ENCODE measurements at places on chromosomes 12 and 14.

DNA sequence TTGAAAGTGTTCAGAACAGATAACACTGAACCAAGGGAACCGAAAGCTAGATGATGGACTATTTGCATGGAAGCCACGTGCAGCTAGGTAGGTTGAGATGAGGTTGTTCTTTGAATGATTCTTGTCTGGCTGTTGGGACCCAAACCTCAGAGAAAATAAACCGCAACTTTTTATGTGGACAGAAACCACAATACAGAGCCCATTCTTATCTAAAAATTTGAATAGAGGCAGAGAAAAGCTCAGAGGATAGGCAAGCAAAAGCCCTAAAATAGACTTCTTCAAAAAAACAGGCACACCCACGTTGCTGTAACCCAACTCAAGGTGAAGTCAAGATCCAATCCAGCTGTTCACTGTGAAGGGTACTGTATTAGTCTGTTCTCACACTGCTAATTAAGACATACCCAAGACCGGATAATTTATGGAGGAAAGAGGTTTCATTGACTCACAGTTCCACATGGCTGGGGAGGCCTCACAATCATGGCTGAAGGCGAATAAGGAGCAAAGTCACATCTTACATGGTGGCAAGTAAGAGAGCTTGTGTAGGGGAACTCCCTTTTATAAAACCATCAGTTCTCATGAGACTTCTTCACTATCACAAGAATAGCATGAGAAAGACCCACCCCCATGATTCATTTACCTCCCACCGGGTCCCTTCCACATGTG lies 353.8 kb downstream of the AACS start:
- DNase-seq: no peak

DNA sequence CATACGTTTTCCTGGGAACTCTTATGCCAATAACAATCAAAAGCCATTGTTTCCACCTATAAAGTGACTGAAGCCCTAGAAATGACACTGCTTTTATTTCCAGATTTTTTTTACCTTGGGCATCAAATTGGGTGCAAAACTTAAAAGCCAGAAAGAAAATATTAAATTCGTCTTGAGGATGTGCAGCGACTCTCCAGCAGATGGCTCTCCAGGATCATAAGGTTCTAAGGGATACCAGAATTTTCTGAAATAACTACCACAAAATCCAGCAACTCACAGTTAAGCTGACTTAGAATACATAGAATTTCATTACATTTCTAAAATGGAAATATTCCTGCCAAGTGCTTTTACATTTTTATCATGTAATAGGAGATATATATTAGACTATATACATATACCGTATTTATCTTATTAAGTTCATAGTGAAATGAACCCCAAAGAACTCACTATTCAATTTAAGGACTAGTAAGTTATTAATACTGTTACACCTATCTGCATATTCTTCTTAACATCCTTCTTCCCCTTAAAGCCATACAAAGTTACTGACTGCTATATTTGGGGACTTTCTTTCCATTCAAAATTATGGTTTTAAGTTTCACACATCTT lies 44.0 kb downstream of the ARMH4 start:
- DNase-seq: peak; percentile 60

DNA sequence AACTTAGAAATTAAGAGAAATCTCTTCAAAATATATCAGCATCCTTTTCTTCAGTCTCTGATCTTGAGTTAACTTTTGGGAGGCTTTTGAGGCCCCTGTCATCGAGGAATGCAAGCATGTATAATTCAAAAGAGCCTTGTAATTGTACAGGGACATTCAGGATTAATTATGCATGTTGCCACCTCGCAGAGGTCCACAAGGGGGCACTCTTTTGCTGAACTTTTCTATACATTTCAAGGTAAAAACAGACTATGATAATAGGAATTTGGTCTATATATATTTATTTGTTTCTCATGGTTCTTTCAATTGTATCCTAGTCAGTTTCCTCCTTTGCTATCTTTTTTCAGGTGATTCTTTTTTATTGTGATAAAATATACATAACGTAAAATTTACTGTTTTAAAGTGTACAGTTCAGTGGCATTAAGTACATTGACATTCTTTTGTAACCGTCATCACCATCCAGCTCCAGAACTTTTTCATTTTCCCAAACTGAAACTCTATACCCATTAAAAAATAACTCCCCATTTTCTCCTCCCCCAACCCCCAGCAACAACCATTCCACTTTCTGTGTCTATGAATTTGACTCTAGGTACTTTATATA lies 47.0 kb upstream of the SLC2A13 start:
- DNase-seq: peak; percentile 40

DNA sequence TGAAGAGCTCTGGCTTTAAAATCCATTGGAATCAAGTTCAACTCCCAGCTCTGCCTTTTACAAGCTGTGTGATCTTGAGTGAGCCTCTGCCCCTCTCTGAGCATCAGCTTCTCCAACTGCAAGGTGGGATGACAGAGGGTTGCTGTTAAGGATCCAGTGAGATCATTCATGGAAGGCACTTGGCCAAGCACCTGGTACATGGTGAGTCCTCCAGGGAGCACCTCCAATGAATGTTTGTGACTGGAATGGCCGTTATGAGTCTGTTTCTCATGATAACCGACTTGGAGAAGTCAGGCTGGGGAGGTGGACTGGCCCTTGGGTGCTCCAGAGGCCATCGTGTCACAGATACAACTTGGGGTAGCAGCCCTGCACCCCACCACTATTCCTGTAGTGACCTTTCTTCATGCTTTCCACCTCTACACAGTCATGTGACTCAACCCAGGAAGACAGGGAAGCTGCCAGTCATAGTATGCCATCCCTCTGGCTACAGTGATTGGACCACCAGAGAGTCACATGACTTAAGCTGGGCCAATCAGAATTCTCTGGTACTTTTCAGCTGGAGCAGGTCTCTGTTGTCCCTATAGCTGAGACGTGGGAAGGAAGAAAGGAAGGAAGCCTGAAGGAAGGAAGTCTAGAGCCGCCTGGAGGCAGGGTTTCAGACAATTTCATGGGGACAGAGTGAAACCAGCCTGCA lies 146.5 kb upstream of the MYL2 start:
- DNase-seq: no peak

- no peak for DNase-seq
These were observed 6.6 kb downstream of the SLC38A2 start for GRCh38 chr12:46365951-46366379.

- no peak for DNase-seq
These were observed 169.0 kb upstream of the NTF3 start for GRCh38 chr12:5262885-5263284.

DNA sequence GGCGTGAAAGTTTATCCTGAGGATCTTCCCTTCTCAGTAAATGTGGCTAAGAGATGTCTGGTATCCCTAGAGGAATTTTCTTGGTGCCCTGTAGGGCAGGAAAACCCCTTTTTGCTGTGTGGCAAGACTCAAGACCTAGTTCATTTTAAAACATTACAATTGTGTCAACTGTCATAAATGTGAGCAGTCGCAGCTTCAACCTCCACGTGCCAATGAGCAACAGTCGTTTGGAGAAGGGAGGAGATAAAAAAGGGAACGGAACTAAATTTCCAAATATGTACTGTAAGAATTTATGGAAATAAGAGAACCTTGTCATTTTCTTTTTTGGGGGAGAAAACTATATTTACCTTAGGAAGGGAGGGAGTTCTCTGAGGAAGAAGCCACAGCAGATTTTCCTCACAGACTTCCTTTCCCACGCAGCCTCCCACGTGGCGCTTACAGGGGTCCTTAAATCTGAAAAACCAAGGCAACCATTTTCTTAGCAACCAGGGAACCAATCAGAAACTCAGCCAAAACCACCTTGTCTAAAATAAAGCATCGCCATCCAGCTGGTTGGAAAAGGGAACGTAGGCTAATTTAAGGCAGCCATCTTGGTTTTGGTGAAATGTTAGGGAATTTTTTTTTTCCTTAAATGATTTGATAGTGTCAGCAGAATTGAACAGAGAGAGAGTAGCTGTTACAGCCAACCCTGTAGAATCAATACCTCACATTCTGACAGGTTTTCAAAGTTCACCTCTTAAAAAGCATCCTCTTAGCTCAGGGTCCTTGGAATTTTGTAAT lies 99.1 kb downstream of the FIGNL2 start:
- DNase-seq: no peak

DNA sequence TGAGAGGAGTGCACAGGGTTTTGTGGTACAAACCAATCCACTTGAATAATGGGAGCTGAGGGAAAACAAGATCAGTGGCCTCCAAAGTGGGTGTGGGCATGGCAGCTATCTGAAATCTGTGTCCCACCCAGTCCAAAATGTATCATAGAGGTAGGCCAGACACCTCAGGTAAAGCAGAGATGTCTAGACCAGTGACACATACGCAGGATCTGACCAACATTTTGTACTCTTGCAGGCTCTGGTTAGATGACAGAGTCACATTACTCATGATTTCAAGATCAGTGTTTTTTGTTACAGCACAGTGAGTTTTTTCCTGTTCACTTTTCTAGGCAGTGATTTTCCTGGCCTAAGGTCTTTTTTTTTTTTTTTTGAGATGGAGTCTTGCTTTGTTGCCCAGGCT lies 211.8 kb downstream of the PCNX1 start:
- DNase-seq: no peak

DNA sequence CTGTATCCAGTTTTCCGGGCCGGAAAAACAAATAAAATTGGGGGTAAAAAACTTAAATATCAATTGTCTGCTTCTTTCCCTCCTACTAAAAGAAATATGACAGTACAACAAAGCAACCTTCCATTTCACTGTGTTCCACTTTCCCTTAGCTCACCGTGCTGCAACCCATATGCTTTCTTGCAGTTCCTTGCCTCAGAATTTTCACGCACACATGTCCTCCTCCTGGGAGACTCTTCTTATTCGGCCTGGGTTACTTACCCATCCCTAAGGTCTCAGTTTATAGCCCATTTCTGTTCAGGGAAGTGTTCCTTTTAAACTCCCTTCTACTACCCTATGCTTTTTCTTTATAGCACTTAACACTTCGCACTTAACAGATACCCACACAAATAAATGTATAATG lies 4.5 kb upstream of the MAGOHB start:
- no peak for DNase-seq

GRCh38 chr12:50375802-50376201 lies 20.6 kb downstream of the FAM186A start:
- DNase-seq: no peak

DNA sequence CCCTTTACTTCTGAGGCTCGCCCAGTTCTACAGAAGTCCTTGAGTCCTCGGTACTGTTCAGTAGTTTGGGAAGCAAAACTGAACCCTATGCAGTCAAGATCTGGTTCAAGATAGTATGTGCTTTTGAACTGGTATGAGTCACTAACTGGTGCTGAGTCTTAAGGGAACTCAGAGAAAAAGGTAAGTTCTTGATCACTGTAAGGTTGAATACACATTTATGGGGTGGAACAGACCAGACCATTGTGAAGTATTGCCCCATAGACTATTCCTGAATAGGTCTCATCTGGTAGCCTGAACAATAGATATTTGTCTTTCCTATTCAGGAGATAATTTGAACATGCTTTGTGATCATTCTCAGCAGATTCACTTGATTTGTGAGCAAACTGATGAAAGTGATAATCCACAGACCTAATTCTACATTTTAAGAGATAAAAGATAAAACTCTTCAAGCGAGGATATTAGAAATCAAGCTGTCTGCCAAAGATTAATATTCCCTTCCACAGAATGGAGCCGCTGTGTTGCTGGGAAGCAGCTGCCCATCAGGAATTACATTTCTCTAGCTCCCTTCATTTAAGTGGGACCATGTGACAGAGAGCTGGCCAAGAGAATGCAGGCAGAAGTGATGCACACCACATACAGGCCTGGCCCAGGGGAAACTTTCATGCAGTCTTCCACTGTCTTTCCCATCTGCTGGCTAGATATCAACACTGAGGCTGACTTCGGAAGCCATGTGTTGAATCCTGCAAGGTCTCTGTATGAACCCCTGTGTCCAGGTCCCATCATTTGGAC lies 369.8 kb upstream of the GARIN6 start:
- no peak for DNase-seq

- DNase-seq: no peak
These were observed 76.2 kb downstream of the ETV6 start for GRCh38 chr12:11725686-11726085.

DNA sequence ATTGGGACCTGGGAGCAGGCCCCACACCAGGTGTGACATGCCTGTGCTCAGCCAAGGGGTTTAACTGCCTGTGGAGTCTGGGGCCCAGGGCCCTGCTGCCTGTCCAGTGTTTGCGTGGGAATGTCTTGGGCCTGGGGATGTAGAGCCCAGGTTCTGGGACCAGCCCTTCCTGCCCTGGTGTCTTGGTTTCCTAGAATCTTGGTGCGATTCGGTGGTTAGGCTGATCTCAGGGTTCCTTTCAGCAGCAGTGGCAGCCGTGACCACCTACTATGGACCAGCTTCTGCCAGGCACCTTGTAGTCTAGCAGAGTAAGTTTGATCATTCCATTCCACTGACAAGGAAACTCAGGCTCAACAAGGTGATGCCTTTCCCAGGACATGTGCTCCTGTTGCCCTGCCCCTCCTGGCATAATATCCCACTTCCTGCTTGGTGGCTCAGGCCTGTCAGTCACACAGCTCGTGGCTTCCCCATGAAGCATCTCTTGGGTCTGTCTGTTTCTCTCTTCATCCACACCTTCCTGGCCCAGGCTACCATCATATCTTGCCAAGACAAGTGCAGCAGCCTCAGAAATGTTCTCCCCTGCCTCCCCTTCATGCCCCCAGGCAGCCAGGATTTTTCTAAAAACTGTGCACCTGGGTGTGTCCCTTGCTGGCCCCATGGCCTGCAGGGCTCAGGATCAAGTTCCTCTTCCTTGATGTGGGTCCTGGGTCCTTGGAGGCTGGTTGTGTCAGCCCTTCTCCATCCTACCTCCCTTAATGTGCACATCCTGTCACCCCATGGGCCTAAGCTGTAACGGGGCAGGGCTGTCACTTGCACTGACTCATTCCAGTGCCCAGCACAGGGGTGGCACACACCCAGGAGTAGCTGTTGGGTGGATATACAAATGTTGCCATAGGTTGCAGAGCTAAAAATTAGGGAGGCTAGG lies 101.6 kb downstream of the SLC25A47 start:
- no peak for DNase-seq

DNA sequence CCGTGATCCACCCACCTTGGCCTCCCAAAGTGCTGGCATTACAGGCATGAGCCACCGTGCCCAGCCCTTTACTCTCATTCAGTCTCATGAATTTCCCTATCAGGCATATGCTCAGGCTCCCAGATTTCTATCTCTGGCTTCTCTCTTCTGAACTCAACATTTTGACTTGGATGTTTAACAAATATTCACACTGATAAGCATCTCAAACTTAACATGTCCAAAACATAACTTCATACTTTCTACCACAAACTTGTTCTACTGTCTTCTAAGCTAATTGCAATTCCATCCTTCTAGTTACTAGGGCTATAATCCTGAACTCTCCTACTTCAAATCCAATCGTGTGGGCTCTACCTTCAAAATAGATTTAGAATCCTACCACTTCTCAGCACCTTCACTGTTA lies 73.9 kb upstream of the PAWR start:
- DNase-seq: no peak

GRCh38 chr12:87870061-87870460 lies 159.1 kb downstream of the C12orf50 start:
- no peak for DNase-seq

GRCh38 chr12:76864791-76865400 lies 13.9 kb downstream of the CSRP2 start:
- DNase-seq: no peak

Data from fibroblast of gingiva (primary cell).